T-cell (primary cell): ENCODE measurements at places on chromosomes 2 and 18.

DNA sequence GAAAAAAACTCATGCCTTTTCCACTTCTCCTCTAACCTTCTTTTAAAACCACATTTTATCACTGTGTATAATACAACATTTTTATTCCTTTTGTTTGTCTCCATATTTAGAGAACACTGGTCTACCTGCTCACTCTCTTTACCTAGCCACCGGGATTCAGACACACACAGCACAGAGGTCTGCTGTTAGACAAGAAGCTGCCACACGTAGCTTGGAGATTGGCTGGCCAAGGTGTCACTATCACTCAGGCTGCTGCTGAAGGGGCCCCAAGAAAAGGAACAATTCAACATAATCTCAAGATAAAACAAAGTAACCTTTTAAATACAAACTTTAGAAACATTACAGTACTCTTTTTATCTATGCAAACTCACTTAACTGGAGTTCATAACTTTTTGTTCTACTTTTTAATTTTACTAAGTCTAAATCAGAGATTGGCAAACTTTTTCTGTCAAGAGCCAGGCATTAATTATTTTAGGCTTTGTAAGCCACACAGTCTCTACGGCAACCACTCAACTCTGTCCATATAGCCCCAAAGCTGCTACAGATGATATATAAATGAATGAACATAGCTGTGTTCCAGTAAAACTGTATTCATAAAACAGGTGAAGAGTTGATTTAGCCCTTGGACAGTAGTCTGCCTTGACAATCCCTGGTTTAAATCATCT lies 25.8 kb downstream of the FEZ2 start:
- DNase-seq = no peak

- no peak for DNase-seq
Measured at GRCh38 chr2:14866736-14867352, 234.3 kb downstream of the LRATD1 start.

- no peak for DNase-seq
Measured at GRCh38 chr2:105376789-105377240, 22.0 kb downstream of the FHL2 start.

DNA sequence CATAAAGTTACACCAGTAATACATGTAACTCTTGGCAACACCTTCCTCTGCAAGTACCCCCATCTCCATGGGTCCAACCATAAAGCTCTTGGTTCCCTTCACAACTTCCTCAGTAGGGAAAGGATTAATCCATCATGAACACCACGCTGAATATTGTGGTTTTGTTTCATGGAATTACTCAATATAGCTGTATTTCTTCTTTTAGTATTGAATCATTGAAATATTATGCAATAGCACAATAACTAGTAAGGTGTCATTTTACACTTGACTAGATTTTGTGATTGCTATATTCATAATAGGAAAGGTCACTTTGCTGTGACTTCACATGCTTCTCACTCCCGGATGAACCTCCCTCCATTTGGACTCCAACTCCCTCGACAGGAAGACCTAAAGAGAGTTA lies 29.7 kb upstream of the PID1 start:
- no peak for DNase-seq

DNA sequence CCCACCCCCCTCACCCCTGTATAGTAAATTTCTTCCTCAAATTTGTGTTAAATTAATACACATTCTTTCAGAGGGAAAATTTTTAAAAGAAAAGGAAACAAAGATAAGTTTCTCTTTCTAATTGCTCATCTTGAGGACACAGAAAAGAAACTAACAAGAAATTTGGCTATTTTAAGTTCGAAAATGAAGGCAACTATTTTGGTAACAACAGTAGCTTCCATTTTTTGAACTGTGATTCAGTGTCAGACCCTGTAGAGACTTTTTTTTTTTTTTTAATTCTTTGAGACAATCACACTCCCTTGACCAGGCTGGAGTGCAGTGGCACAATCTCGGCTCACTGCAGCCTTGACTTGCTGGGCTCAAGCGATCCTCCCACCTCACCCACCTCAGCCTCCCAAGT lies 194.9 kb downstream of the SS18 start:
- no peak for DNase-seq

- no peak for DNase-seq
Measured at GRCh38 chr18:11726556-11726955, 37.5 kb downstream of the GNAL start.

DNA sequence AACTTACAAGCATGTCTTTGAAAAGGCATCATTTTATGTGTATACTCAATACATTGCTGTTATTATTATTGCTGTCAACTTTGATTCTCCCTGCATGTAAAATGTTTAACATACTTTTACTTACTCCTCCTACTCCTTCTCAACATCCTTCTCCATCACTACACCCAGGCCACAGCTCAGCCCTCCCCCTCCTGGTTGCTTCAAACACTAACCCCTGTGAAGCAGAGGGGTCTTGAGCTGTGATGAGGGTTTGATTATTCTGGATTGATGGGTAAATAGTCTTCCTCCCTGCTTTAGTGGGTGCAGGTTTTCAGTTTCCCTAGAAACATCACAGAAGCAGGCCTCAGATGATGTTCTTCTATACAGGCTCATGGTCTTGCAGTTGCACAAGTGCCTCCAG lies 221.0 kb downstream of the OSR1 start:
- no peak for DNase-seq

GRCh38 chr2:38720613-38721241 lies 30.4 kb downstream of the SRSF7 start:
- no peak for DNase-seq

DNA sequence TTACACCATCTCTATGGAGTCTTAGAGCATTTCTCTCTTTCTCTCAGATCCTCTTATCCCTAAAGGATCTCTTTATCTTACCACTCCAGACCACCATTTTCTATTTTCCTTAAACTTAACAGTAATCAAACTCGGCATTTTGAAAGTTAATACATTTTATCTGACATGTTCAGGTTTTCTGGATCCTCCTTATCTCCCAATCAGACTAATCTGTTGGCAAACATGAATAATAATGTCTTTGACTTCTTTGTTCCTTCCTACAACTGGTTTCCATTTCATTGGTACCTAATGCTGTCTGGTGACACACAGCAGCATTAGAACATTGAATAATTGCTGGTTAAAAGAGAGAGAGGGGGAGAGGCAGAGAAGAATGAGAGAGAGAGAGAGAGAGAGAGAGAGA lies 932.1 kb upstream of the FSHR start:
- no peak for DNase-seq

GRCh38 chr2:127940641-127941040 lies 54.9 kb upstream of the AMMECR1L start:
- no peak for DNase-seq

- no peak for DNase-seq
Measured at GRCh38 chr2:61645911-61646310, 107.8 kb upstream of the XPO1 start.

- peak; percentile 70 for DNase-seq
Measured at GRCh38 chr2:136327162-136327852, 209.4 kb upstream of the CXCR4 start.

GRCh38 chr2:198880421-198880820 lies 577.3 kb downstream of the SATB2 start:
- DNase-seq = no peak

GRCh38 chr2:100986157-100986556 lies 15.9 kb upstream of the RPL31 start:
- DNase-seq = no peak

- DNase-seq = no peak
Measured at GRCh38 chr2:240225660-240226475, 85.4 kb upstream of the OTOS start.

GRCh38 chr2:106577255-106577651 lies 90.1 kb downstream of the CD8B2 start:
- no peak for DNase-seq

GRCh38 chr2:70362661-70363060 lies 60.8 kb upstream of the FAM136A start:
- DNase-seq = no peak

GRCh38 chr2:121489284-121489683 lies 41.4 kb upstream of the RNU4ATAC start:
- no peak for DNase-seq

DNA sequence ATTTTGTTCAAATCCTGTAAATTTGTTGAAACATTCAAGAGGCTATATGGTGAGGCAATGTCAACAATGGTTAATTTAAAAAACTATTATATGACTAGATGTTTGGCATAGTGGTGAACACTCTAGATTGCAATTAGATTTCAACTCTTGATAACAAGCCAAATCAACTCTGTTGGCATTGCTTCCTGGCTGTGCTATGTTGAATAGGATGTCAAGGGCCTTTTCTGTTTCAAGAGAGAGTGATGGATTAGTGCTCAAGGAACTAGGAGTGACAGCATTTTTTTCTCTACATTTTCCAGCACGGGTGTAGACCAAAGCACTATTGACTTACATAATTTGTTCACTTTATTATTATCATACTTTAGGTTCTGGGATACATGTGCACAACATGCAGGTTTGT lies 172.4 kb upstream of the KCNH7 start:
- DNase-seq = no peak

DNA sequence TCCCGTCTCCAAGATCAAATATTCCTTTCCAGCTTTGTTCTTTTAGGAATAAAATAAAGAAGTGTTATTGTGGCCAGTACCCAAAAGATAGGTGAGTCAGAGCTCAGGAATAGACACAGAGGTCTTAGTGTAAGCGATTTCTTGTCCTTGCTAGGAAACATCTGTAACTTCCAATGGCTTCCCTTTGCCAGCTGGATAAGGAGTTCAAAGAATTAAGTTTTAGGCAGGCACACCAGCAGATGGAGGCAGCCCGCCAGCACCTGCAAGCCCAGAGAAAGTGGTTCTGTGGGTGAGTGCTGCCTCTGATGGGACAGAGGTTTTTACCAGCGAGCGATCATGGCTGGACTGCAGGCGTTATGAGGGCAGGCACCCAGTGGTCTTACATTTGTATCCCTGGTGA lies 125.4 kb downstream of the MGAT5 start:
- no peak for DNase-seq

- no peak for DNase-seq
Measured at GRCh38 chr2:125837128-125837527, 818.8 kb upstream of the GYPC start.

DNA sequence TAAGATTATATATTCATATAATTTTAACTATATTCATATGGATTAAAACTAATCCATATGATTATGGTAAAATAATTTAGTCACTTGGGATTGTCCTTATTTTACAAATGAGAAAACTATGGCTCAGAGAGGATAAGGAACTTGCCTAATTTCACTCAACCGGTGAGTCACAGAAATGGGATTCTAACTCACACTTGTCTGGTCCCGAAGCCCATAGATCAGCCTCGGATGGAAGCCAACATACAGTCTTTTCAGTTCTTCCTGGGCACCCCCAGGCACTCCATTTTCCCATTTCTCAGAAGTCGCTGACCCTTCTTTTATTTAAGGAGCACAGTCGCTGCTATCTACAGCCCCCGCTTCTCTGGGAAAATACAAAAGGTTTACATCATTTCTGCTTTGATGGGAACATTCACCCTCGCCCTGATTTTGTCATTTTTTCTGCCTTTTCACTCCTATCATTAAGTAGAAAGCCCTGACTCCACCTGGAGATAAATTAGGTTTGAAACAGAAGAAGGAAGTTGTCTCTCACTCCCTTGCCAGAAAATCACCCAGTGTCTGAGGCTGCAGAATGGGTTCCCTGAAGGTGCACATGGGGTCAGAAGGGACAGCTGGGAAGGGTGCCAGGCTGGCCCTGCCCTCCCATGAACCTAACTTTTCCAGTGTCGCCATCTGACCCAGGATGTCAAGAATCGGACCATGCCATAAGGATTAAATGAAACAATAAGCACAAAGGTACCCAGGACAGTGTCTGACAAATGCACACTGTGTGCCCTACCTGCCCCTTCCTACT lies 36.6 kb downstream of the CYP1B1 start:
- DNase-seq = no peak

DNA sequence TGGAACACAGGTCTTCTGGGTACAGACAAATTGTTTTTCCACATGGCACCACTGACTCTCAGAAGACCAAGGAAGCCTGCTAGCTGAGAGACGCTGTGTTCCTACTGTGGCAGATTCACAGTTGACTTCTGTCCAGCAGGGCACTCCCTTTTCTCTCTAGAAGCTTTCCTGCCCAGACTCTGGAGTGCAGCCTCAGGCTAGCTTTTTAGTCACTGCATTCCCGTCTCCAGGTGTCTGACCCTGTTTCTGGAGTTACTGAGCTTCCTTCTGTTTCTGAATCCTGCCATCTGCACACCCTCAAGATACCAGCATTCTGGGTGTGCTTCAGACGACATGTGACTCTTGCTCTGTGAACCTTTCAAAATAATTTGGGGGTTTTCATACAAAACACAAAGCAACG lies 125.1 kb downstream of the TMEM200C start:
- DNase-seq = no peak

DNA sequence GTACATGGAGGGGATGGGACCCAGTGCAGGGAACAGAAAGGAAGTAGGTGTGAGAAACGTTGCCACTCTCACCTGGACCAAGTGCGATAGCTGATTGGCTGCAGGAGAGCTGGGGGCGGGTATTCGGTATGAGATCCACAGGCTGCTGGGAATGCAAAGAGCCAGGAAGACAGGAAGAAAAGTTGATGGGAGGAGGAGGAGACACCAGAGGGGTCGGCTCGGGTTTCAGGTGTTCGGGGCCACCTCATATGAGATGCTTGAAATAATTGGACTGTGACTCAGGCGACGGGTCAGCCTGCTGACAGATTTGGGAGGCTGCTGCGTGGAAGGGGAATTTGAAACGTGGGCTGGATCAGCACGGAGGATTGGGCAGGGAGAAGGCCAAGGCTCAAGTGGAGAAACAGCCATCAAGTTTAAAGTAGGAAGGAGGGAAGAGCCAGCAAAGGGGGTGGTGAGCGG lies 65.1 kb downstream of the MRPS9 start:
- no peak for DNase-seq
